Keratinocyte (primary cell): ENCODE measurements at places on chromosomes 6 and 20.

DNA sequence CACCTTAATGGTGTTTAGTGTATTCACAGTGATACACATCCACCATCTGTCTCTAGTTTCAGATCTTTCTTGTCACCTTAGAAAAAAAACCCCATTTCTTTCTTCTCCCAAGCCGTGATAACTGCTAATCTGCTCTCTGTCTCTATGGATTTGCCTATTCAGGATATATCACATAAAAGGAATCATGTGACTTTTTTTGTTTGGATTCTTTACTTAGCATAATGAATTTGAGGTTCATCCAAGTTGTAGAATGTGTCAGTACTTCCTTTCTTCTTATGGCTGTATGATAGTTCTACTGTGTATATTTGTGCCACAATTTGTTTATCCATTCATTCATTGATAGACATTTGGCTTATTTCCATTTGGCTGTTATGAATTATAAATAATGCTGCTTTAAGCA is 57.1 kb downstream of the ITCH start:
- peaks cover 35% of the 10 kb centered on the region for H3K36me3 ChIP-seq
- DNase-seq, result no peak
- no peak overlapping the region for H3K27ac ChIP-seq
- H3K4me1 ChIP-seq, result no peaks in the 10 kb centered on the region
- no peak overlapping the region for H3K4me3 ChIP-seq

- no peak overlapping the region for H3K4me3 ChIP-seq
- H3K27me3 ChIP-seq, result no peaks in the 10 kb centered on the region
- no peaks in the 10 kb centered on the region for H3K36me3 ChIP-seq
- no peak overlapping the region for H3K27ac ChIP-seq
- no peak for DNase-seq
These were observed 170.2 kb upstream of the MLN start for GRCh38 chr6:33974030-33974429.

- no peaks in the 10 kb centered on the region for H3K27me3 ChIP-seq
- no peak overlapping the region for H3K4me3 ChIP-seq
- peaks cover 68% of the 10 kb centered on the region for H3K4me1 ChIP-seq
- peaks cover 12% of the 10 kb centered on the region for H3K36me3 ChIP-seq
These were observed 13.3 kb downstream of the EZR start for GRCh38 chr6:158805698-158806377.

DNA sequence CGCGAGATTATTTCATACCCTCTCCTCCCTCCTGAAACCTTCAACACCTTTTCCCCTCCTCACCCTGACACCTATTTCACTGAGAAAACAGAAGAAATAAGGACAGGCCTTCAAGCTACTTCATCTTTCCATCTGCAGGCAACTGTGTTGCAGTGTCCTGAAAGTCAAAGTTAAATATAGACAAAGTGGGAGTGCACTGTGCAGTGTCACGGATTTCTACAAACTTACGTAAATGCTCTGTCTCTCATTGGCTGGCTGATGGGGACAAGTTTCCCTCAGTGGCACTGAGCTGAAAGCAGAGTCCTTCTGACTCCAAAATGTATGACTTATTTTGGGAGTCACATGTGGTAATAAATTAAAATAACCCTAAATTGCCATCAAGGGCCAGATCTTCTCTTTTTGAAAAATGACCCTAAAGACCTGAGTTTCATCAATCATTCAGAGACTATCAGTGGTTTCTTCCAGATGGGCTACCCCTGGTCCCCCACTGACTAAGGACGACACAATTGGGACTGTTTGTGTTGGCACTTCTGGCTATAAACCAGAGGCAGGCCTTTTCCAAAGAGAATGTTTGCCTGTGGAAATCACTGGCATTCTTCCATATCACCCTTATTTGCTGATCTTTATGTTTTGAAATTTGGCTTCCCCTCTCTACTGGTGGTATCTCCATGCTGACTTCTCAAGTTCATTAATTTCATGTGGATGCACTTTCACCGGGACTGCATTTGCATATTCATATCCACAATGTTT is 21.6 kb downstream of the ALDH8A1 start:
- DNase-seq, result no peak

- H3K4me1 ChIP-seq, result no peaks in the 10 kb centered on the region
- H3K27ac ChIP-seq, result no peak overlapping the region
- DNase-seq, result no peak
- no peak overlapping the region for H3K4me3 ChIP-seq
These were observed 55.8 kb downstream of the UBE2V1 start for GRCh38 chr20:50056951-50057713.

- no peak overlapping the region for H3K4me3 ChIP-seq
- peaks cover 18% of the 10 kb centered on the region for H3K27me3 ChIP-seq
These were observed 45.8 kb upstream of the NNAT start for GRCh38 chr20:37475252-37475651.

- DNase-seq, result no peak
- no peaks in the 10 kb centered on the region for H3K36me3 ChIP-seq
- no peak overlapping the region for H3K4me3 ChIP-seq
- no peaks in the 10 kb centered on the region for H3K4me1 ChIP-seq
- no peak overlapping the region for H3K27ac ChIP-seq
These were observed 121.1 kb downstream of the HDGFL1 start for GRCh38 chr6:22690446-22690845.

DNA sequence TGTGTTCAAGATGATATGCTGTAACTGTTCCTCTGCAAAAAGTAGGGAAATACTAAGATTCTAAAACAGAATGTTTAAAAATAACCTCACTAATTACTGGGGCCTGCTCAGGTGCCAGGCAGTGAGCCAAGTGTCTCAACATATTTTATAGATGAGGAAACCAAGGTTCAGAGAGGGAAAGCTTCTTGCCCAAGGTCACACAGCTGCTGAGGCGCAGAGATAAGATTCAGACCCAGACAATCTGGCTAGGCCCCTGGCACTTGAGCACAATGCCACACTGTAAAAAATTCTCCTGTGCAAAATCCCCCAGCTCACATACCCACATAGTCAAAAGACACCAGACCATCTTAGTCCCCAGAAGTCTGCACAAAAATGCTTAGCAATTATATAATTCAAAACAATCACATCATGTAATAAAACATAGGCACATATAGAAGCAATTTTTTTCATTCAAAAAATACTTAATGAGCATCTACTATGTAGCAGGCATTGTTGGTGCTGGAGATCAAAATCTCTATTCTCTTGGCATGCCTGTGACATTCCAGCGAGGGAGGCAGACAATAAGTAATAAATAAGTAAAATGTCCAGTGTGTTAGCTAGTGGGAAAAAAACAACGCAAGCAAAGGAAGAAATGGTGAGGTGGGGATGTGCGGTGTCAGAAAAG is 10.3 kb downstream of the PREX1 start:
- H3K4me3 ChIP-seq, result no peak overlapping the region
- DNase-seq, result no peak

DNA sequence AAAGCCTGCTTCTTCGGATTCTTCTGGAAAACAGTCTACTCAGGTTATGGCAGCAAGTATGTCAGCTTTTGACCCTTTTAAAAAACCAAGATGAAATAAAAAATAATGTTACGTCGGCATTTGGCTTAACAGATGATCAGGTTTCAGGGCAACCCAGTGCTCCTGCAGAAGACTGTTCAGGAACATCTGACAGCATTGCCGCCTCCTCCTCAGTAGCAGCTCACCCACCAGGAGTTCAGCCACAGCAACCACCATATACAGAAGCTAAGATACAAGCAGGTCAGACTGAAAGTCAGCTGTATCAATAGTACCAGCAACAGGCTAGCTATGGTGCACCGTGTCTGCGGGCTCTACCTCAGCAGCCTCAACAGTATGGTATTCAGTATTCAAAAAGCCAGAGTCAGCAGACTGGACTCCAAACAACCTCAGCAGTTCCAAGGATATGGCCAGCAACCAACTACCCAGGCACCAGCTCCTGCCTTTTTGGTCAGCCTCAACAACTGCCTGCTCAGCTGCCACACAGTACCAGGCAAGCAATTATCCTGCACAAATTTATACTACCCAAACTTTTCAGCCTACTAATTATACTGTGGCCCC is 51.9 kb downstream of the BTBD9 start:
- no peak overlapping the region for H3K27ac ChIP-seq
- H3K27me3 ChIP-seq, result no peaks in the 10 kb centered on the region
- H3K36me3 ChIP-seq, result peaks cover 3% of the 10 kb centered on the region
- peaks cover 4% of the 10 kb centered on the region for H3K4me1 ChIP-seq
- no peak overlapping the region for H3K4me3 ChIP-seq
- no peak for DNase-seq

DNA sequence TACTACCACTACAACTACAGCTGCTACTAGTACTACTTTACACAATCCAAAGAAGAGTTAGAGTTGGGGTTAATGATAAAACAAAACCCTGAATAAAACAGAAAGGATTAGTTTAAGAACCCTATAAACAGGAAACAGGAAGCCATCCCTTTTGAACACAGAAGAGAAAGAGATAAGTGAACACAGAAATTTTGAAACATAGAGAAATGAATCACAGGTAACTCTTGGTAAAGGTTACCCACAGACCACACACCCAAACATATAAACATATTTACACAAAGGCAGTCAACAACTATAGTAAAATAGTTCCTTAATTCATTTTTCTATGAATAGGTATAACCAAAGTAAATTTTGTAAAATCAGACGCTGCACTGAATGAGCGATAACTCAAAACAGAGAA is 98.1 kb downstream of the RNGTT start:
- no peak overlapping the region for H3K27ac ChIP-seq
- no peaks in the 10 kb centered on the region for H3K36me3 ChIP-seq
- no peaks in the 10 kb centered on the region for H3K27me3 ChIP-seq
- DNase-seq, result no peak

DNA sequence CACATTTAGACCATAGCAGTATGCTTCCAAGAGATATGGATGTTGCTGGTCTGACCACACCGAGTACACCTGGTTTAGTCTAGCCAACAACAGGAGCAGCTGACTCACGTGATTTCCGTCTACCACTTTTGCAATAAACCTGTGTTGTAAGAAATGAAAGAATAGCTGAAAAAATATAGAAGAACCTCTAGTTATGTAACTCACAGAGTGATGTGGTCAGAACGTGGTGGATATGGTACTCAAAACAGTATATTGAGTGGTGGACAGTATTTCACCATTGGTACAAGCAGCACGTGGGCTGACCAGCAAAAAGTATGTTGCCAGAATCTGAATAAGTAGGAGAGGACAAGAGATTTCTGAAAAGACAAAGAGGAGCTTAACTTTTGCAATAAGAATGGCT is 226.9 kb downstream of the TBC1D7 start:
- H3K36me3 ChIP-seq, result no peaks in the 10 kb centered on the region
- no peak overlapping the region for H3K27ac ChIP-seq
- H3K27me3 ChIP-seq, result no peaks in the 10 kb centered on the region
- no peak for DNase-seq

DNA sequence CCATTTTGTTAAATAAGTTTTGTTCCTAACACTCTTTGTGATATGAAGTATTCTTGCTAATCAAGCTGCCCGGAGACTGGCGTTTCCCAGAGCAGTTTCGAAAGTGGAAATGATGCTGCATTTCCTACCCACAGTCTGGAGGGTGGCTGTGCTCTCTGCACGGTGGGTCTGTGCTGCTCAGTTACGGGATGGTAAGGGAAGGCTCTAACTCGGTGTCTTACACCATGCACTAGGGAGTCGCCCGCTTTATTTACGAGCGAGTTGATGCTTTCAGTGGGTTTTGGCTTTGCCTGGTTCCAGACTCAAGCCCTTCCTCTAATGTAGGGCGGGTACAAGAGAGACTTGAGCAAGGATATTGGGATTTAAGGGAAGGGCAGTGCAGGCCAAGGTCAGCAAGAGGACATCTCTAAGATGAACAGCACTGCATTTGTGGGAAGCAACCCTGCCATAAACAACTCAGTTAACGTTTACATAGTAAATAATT is 180.1 kb upstream of the AKAP12 start:
- H3K4me1 ChIP-seq, result peaks cover 38% of the 10 kb centered on the region
- DNase-seq, result no peak
- H3K27me3 ChIP-seq, result no peaks in the 10 kb centered on the region

DNA sequence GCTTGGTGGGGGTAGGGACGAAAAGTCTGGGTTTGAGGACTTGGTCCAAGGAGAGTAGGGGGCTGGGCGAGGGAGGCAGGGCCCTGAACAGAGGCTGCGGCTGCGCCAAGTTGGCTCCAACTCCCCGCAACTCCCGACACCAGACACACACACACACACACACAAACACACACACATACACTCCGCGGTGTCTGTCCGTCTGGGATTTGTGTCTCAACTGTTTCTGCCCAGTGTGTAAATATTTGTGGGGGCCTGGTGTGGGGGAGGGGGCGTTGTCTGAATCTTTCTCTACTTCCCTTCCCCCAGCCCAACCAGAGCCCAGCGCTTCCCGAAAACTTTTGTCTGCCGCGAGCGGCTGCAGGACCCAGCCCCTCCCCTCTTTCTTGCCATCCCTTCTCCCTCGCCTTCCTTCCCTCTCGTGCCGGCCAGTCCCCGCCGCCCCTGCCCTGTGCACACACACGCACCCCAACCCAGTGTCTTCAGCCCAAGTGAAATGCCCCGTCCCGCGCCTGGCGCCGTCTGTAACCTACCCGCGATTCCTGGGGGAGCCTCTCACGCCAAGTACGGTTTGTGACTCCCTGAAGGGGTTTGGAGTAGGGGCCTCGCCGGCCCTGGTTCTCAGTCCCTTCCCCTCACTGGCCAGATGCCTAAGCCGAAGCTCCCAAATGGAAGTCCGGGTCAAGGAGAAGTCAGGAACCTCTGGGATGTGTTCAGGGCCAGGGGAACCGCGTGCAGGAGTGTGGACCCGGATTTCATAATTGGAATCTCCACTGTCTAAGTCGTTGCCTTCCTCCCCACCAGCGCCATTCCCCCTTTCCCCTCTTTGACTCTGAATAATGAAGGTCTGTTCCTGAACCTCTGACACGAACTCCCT is 904 bp downstream of the MDFI start:
- H3K4me1 ChIP-seq, result peaks cover 52% of the 10 kb centered on the region
- H3K27ac ChIP-seq, result no peak overlapping the region
- DNase-seq, result no peak
- H3K36me3 ChIP-seq, result peaks cover 23% of the 10 kb centered on the region

DNA sequence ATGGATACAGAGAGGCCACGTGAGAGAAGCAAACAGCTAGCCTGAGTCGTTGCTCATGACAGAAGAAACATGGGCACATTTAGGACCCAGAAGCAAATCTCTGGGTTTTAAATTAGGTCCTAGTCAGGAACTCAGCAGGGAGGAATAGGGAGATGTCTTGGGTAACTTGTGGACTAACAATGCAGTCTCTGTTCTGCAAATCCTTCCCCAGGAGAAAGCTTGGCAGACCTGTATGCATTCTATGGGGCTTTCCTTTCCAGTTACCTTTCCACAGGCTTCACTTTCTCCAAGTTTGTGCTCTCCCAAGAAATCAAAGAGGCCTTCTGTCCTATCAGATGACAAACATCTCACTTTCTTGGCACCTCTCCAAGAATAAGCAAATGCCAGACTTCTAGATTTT is 47.2 kb upstream of the PLCB4 start:
- no peak overlapping the region for H3K27ac ChIP-seq
- H3K4me1 ChIP-seq, result no peaks in the 10 kb centered on the region
- no peak for DNase-seq
- H3K27me3 ChIP-seq, result no peaks in the 10 kb centered on the region
- H3K36me3 ChIP-seq, result no peaks in the 10 kb centered on the region

- H3K36me3 ChIP-seq, result no peaks in the 10 kb centered on the region
- peaks cover 7% of the 10 kb centered on the region for H3K4me1 ChIP-seq
- no peaks in the 10 kb centered on the region for H3K27me3 ChIP-seq
- no peak for DNase-seq
- no peak overlapping the region for H3K27ac ChIP-seq
These were observed 33.2 kb upstream of the MYB start for GRCh38 chr6:135147637-135148592.
